Activated naive CD8-positive, alpha-beta T cell treated with anti-CD3 and anti-CD28 coated beads for 36 hours (primary cell): ENCODE measurements at places on chromosomes 4 and X. TPM values are rescaled to one million over a fixed set of nuclear protein-coding genes. Genes with fewer than 3 reads are reported as not detected.
A peak's percentile ranks its signal among the peaks of the same experiment; 100 is the strongest.

Gene SSX4
- not detected for total RNA-seq

Gene XAGE1A
- not detected for total RNA-seq

Gene UNC5C
- total RNA-seq: not detected

Gene MEPE
- total RNA-seq: not detected

Gene POLN
- 1.0 TPM for total RNA-seq

Gene CD38
- total RNA-seq: 40.3 TPM

Gene HTRA3
- not detected for total RNA-seq

Gene SSX4B
- total RNA-seq: not detected

Gene PABPC4L
- total RNA-seq: not detected

Gene AFF2
- total RNA-seq: 1.4 TPM

Gene DMRTC1
- total RNA-seq: not detected

DNA sequence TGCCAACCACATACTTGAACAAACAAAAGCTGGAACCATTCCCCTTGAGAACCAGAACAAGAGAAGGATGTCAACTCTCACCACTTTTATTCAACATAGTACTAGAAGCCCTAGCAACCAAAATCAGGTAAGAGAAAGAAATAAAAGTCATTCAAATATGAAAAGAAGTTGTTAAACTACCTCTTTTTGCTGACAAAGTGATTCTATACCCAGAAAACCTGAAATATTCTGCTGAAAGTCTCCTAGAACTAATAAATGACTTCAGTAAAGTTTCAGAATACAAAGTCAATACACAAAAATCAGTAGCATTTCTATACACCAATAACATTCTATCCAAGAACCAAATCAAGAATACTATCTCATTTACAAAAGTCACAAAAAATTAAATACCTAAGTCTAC, 187.0 kb downstream of the UGT8 start:
- H3K4me1 ChIP-seq: no peaks in the 10 kb centered on the region
- DNase-seq: no peak
- H3K4me3 ChIP-seq: no peak overlapping the region
- H3K36me3 ChIP-seq: no peaks in the 10 kb centered on the region

DNA sequence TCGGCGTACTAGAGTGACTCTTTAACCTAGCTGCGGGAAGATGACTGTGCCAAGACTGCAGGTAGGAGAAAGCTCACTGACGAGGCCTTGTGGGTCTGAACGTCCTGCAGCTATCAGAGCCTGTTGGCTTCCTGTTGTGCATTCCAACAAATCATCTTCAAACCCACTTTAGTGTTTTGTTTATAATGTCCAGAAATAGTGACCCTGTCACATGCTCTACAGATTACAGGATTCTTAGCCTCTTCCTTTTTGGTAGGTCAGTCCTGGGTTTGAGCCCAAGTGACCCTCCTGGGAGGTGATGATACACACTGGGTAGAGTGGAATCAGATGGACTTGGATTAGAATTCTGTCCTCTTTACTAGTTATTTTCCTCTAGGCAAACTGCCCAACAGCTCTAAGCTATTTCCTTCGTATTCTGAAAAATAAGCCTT, 33.2 kb downstream of the HTT start:
- no peak overlapping the region for H3K27ac ChIP-seq
- DNase-seq: no peak
- peaks cover 7% of the 10 kb centered on the region for H3K36me3 ChIP-seq
- no peaks in the 10 kb centered on the region for H3K27me3 ChIP-seq
- H3K4me1 ChIP-seq: peaks cover 10% of the 10 kb centered on the region

DNA sequence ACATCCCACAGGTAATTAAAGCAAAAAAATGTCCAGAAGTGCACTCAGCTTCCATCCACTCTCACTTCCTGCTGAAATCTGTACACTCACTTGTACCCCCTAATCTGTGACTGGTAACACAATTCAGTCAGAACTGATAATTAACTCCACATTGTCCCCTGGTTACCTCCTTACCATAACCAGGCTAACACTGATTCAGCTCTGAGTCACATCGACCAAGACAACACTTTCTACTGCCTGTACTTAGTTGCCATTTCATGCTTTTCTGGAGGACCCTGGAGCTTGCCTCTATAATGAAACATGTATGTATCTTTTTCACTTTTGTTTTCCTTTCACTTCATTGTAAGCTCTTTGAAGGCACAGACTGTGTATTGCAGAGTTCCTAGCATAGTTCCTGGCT, 130.9 kb upstream of the GABRG1 start:
- H3K27me3 ChIP-seq: no peaks in the 10 kb centered on the region
- no peak overlapping the region for H3K4me3 ChIP-seq
- no peak for DNase-seq
- no peaks in the 10 kb centered on the region for H3K36me3 ChIP-seq
- no peak overlapping the region for H3K27ac ChIP-seq

- no peaks in the 10 kb centered on the region for H3K36me3 ChIP-seq
- H3K4me1 ChIP-seq: no peaks in the 10 kb centered on the region
- no peak overlapping the region for H3K27ac ChIP-seq
These were observed 26.7 kb upstream of the TMPRSS11D start for GRCh38 chr4:67910585-67910905.

GRCh38 chr4:12293906-12294525, 865.3 kb upstream of the HS3ST1 start:
- no peak for DNase-seq
- H3K4me1 ChIP-seq: no peaks in the 10 kb centered on the region
- H3K36me3 ChIP-seq: no peaks in the 10 kb centered on the region
- no peak overlapping the region for H3K4me3 ChIP-seq
- no peaks in the 10 kb centered on the region for H3K27me3 ChIP-seq

GRCh38 chr4:20252656-20253282, 1.1 kb downstream of the SLIT2 start:
- peak; percentile 4 for DNase-seq
- no peak overlapping the region for H3K27ac ChIP-seq
- peaks cover 2% of the 10 kb centered on the region for H3K36me3 ChIP-seq
- H3K27me3 ChIP-seq: peaks cover 61% of the 10 kb centered on the region
